CD4-positive, alpha-beta T cell treated with Interleukin-1 beta for 1 hour (primary cell): ENCODE measurements at places on chromosomes 5 and 9.

DNA sequence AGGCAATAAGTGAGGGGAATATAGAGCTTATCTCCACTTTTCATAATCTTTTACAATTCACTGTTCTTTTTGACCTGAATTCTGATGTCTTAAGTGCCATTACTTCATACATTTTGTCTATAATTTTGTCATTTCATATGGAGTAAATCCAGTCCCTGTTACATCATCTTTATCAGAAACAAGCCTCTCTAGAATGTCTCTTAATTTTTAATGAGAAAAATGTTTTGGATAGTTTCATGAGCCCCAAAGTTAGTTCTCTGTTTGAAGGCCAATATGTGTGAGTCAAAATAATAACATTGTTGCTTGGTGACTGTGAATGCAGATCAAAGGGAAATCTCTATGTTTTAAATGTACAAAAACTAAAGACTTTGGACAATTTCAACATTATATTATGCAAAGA, 329.6 kb upstream of the ARRDC3 start:
- DNase-seq, result no peak

GRCh38 chr5:116576053-116576713, 1.6 kb upstream of the SEMA6A start:
- no peak for DNase-seq

DNA sequence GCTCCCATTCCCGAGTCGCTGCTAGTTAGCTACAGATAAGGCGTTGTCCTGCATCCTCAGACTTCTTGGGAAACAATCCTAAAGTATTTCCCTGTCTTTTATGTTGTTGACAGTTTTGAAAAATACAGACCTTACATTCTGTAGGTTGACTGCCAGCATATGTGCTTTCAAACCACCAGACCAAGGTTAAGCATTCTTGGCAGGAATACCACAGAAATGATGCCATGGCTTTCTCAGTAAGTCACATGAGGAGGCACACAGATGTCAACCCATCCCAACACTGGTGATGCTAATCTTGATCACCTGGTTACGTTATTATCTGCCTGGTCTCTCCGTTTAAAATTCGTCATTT, 871 bp downstream of the GLE1 start:
- no peak for DNase-seq

GRCh38 chr5:610744-611730, 1.1 kb upstream of the CEP72 start:
- DNase-seq, result no peak

DNA sequence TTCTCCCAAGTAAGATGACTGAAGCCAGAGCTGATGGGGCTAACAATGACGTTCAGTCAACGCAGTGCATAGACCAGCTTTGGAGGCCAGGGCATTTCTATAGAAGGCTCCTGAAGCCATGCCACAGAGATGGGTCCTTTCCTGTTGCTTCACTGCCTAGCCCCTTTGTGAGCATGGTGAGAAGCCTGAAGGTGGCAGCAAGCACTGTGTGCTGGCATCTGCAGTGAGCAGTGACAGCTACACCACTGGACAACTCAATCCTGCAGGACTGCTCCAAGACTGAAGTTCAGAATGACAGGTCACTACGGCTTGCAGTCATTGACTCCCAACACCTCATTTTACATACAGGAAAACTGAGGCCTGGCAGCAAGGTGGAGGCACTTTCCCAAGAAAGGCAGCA, 229.0 kb downstream of the TSSK1B start:
- DNase-seq, result no peak

GRCh38 chr9:9753266-9753665, 859.5 kb downstream of the PTPRD start:
- no peak for DNase-seq

DNA sequence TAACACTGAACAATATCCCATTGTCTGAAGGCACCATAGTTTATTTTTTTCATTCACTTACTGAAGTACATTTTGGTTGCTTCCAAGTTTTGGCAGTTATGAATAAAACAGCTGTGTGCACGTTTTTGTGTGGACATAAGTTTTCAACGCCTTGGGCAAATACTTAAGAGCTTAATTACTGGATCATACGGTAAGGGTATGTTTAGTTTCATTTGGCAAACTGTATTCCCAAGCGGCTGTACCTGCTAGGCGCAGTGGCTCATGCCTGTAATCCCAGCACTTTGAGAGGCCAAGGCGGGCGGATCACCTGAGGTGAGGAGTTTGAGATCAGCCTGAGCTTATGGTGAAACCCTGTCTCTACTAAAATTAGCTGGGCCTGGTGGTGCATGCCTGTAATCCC, 63.7 kb upstream of the FAM120A start:
- DNase-seq, result no peak

GRCh38 chr9:31807574-31808256, 576.7 kb upstream of the ACO1 start:
- DNase-seq, result no peak

DNA sequence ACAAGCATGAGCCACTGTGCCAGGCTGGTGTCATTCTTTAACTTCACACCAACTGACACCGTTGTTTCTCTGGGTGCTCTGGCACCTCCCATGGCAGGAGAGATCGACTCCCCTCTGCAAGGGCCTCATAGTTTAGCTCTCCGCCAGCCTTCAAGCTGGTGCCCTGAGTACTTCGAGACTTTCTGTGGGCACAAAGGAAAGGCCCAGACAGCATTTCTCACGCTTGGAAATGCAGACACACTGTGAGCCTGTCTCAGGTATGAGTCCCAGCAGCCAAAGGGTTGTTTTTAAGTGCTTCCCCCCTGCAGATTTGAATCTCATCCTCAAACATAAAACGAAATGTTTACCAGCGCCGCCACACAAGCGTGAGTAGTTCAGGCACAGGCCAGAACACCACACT, 11.1 kb upstream of the TCF7 start:
- DNase-seq, result peak; percentile 21

DNA sequence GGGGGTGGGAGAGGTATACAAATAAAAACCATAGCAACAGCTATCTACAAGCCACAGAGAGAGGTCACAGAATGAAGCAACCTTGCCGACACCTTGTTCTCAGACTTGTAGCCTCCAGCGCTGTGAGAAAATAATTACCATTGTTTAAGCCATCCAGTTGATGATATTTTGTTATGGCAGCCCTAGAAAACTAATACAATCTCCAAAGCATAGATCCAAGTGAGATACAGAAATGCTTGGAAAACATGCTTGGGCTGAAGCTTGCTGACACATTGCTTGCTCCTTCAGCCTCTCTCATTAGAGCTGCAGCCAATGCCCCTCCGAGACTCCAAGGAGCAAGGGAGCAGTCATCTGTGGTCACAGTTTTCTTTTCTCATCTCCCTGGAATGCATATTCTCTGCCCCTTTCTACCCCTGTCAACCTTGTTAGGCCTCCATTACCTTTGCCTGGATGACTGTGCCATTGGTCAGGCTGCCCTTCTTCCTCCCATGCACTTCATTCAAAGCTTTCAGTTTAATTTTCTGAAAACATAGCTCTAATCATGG, 401.4 kb upstream of the KLF4 start:
- DNase-seq, result no peak

DNA sequence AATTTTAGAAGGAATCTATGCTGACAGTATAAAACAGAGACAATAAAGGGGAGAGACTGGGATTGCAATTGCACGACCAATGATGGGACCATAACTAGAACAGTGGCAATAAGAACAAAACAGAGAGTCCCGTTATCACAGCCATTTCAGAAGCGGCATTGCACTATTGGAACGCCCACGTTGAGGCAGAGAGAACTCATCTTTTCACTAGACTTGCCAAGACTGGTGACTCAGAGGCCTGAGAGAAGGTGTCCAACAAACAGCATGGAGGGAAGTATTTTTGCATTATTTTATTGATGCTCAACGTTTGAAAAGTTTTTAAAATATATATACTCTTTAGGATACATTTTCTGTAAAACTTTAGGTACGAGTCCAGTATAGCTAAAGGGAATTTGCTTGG, 737.7 kb downstream of the TLE1 start:
- DNase-seq, result no peak

DNA sequence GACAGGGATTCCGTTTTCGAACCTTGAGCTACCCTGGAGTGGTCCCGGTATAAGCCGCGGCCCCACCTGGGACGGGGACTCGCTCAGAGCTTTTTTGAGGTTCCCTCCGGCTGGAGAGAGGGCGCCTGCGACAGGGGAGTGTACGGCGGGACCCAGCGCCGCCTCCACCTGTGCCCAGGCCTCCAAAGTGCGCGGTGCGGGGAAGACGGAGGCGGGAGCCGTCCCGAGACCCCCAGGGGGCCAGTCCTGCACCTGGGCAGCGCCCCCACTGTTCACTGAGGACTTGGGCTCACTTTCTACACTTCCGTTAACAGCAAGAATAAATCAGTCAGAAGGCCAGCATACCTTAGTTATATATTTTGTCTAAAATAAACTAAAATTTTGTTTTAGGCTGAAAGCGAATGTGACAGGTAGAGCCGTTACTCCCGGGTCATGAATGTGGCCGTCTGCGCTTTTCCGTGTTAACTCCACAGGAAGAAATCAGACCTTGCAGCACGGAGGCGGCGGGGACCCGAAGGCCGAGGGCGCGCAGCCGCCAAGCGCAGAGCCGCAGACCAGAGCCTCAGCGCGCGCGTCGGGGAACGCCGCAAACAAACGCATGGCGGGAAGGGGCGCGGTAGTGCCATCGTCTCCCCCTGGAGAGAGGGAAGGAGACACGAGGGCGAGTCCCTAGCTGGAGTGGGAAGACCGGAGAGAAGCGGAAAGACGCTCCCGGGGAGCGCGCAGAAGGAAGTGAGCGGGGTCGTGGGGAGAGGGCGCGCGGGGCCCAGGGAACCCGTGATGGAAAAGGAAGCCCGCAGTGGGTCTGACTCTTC, 14.1 kb downstream of the TRIM7 start:
- DNase-seq, result no peak

DNA sequence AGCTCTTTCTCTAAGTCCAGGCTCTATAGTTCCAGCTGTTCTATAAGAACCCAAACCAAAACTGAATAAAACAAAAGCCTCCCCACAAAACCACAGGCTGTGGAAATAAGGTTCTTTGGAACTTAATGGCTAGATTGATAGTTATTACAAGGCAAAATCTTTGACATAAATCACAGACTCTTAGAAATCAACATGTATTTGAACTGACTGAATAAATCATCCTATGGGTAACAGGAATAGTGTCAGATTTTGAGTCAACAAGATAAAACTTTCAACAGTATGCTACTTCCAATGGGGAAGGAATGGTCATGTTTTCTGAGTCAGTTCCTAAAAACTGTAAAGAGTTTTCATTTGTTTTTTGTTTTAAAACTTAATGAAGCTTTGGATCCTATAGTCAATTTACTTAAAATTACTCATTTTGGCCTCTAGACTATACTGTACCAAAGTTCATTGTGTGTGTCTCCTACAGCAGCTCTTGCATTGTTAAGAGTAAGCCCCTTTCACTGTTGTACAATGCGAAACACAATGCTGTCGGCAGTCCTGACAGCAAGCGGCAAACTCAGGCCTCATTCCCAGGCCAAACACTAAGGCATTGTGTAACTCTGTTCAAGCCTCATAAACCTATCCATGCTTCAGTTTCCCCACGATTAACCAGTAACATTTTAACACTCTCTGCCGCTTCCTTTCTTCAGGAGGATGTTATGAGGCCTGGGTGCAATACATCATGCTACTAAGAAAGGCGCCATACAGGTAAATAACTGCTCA, 134.1 kb downstream of the ARL15 start:
- DNase-seq, result no peak

- DNase-seq, result no peak
These were observed 8.2 kb upstream of the TOR4A start for GRCh38 chr9:137269231-137269772.

- DNase-seq, result no peak
These were observed 9.3 kb downstream of the PTGER4 start for GRCh38 chr5:40688996-40689395.

DNA sequence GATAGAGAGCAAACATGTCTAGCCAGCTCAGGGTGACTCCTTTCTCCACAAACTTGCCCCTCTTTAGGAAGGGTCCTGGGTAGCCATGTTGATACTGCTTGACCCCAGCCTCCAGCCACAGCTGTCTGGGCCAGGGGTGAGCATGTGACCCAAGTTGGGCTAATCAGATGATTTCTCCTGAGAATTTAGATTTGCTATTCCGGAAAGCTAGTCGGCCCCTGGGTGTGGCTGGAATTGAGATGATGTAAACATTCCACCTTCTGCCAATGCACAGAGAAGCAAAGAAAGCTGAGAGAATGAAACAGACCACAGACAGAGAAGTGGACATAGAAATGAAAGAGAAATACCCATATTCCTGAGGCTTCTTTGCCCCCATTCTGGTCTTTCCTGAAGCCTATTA, 17.8 kb upstream of the B4GALT1 start:
- no peak for DNase-seq

DNA sequence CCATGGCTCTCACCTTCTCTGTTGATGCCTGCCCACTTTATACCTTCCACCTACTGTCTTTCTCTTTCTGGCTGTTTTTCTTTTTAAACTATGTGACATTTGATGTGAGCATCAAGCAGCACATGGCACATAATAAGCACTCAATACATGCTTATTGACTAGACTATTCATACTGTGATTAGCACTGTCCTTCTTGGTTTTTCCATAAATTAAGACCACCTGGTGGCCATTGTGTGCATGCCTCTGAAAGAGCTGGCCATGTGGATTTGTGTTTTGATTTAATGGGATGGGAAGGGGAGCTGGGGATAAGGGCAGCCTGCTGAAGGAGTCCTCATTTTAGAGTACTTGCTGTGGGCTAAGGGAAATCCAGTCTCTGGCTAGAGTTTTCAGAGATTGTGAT, 79.4 kb downstream of the ARHGEF28 start:
- DNase-seq, result no peak

DNA sequence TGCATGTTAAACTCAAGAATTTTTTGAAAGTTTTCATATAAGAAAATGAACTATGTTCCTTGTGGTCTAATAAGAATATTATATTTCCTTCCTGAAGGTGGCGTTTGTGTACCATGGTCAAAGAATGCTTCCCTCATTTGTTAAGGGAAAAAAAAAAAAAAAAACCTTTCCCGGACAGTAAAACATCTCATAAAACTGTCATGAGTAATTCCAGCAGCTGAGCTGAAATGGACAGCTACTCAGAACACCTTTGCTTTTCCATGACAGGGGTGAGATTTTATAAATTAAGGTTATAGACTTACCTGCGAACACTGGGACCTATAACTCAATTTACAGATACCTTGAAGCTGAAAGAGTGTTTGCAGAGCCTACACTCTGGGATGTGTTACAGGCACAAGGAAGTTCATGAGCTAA, 113.2 kb upstream of the RANBP3L start:
- DNase-seq, result no peak

GRCh38 chr5:5497152-5497788, 74.8 kb downstream of the ICE1 start:
- DNase-seq, result peak; percentile 22

DNA sequence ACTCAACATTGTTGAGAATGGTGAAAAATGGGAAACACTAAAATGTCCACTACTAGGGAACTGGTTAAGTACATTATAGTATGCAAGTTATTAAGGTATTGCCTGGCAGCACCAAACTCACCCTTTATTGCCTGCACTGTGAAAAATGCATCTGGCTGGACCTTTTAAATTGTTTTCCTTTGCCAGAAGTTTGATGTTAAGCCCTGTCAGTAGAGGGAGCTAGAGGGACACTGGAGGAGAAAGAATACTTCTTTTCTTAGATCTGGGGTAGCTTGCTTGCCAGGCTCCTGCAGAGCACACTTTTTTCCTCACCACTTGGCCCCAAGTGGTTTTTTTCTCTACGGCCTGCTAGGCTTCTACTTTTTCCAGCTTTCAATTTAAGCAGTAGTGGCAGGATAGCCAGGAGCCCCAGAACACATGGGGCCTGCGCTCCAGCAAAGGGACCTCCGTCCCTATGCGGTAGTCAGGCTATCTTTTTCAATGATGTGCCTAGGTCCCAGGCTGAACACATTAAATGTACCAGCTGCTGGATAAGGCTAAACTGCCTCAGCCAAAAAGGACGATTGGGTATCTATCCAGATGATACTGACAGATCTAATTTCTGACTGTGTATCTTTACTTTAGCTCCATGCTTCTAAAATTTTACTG, 8.0 kb upstream of the HABP4 start:
- DNase-seq, result peak; percentile 36
